ENCODE measurements at places on chromosomes 12 and 14.

DNA sequence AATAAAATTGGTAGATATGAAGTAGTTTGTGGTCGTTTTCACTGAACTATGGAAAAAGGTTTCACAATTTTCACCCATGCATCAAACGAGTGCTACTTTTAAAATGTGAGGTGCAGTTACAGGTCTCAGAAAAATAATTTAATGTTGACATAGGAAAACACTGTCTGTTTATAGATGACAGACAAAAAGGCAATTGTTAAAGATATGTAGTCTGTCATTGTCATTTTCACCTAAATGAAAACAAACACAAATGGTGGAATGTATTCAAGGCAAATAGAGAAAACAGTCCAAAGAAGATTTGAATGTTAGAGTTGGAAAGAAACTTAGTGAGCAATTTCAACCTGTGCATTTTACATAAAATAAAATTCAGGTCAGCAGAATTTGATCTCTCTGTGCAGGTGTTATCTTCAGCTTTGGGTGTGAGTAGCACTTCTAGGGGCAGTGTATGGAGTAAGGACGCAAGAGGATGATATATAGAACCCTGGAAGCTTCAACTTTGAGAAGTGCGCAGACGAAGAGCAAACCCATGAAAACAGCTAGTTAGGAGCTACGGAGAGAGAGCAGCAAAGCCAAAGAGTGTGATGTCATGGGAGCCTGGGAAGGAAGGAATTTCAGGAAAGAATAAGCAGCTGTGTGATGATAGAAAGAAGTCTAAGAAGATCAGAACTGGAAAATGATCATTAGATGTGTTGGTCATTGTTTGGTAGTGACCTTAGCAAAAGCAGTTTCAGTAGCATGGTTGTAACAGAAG, 6.2 kb downstream of the RERG start:
- DNase-seq = no peak

GRCh38 chr14:54310151-54310850, 86.5 kb upstream of the CDKN3 start:
- DNase-seq = no peak

DNA sequence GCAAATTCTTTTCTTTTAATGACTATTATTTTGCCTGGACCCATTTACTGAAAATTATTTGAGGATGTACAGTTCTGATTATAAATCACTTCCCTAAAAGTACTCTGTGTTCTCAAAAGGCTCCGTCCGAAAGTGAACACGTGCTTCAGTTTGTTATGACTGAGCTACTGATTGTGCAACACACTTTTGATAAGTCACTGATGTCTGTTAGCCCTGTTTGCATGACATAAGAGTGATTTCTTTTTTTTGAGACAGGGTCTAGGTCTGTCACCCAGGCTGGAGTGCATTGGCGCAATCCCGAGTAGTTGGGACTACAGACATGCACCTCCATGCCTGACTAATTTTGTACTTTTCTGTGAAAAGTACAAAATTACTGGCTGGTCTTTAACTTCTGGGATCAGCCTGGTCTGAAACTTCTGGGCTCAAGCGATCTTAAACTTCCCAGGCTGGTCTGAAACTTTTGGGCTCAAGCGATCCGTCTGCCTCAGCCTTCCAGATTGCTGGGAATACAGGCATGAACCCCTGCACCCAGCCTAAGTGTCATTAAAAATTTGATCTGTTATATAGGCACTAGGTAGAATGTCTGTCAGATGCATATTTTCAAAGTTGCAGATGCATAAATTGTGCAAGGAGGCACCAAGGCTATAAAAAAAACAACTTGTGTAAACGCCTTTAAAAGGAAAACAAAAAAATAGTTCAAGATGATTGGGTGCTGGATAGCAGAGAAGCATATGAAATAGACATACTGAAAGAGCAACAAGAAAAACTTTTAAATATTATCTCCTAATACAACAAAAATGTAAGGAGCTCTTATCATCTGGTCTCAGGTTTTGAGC, 111.5 kb downstream of the SRGAP1 start:
- no peak for DNase-seq

GRCh38 chr14:70886421-70887206, 20.6 kb upstream of the PCNX1 start:
- no peak for DNase-seq

DNA sequence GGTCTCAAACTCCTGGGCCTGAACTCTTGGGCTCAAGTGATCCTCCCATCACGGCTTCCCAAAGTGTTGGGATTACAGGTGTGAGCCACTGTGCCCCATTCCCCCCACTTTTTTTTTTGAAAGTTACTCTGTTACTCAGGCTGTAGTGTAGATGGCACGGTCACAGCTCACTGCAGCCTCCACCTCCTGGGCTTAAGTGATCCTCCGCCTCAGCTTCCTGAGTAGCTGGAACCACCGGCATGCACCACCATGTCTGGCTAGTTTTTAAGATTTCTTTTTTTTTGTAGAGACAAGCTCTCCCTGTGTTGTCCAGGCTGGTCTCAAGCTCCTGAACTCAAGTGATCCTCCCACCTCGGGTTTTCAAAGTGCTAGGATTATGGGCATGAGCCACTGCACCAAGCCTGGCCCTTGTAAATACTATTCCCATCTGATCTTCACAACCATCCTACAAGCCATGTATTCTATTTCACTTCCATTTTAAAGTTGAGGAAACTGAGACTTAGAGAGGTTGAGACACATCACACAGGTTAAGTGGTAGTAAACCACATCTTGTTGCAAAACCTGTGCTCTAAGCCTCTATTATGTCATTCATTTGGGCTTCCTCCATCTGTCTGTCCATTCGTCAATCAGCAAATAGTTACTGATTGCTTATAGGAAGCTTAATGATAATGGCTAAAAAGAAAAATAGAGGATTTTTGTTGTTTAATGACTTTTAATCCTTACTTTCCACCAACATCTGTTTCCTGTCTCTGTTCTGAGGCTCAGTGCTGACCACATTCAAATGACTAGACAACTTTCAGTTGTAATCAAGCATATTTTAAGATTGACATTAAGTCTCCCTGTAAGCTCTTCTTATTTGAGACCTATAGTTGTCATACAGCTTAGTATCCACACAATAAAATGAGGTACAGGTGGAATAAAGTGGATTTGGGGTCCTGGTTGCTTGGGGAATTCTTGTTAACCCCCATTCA, 9.2 kb downstream of the ASCL4 start:
- no peak for DNase-seq

DNA sequence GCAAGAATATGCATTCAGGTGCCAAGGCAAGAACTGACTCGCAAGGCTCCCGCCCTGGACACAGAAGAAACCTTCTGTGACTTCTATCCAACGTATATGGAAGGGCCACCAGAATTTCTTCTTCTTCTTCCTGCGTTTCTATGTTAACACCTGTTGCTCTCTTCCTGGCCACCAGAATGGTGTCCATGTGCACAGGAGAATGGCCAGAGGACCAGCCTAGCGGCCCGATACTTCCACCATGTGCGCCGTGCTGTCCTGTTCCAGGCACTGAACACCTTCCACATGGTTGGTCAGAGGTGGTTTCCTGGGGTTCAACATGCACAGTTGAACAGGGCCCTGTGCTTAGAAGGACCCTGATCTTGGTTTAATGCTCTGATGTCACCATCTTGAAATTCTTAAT, 455.8 kb downstream of the BCL11B start:
- DNase-seq = no peak

- DNase-seq = peak; percentile 83
Measured at GRCh38 chr12:48977290-48978281, 536 bp upstream of the WNT1 start.

- no peak for DNase-seq
Measured at GRCh38 chr12:121590476-121591143, 9.8 kb upstream of the KDM2B start.

- no peak for DNase-seq
Measured at GRCh38 chr12:75658286-75658685, 146.9 kb upstream of the KRR1 start.

- DNase-seq = no peak
Measured at GRCh38 chr14:98791661-98792060, 480.3 kb downstream of the BCL11B start.

- DNase-seq = no peak
Measured at GRCh38 chr12:131536766-131537165, 174.1 kb upstream of the SFSWAP start.

DNA sequence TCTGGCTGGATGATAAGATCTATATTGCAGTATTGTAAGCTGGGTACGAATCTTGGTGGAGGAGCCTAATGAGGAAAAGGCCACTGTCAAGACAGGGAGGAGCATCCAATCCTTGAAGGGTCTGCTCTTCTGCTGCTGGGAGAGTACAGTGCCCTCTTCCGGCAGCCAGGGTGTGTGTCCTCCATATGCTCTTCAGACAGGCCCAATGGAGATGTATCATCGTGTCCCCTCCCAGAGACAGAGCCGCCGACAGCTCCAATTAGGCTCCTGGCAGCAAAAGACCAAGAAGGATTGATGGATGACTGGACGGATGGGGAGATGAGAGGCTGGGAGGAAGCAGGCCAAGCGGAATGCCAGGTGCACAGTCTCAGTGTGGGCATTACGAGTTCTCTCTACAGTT, 51.6 kb upstream of the PIWIL1 start:
- DNase-seq = peak; percentile 55

- DNase-seq = no peak
Measured at GRCh38 chr14:32468955-32469354, 139.9 kb downstream of the AKAP6 start.

DNA sequence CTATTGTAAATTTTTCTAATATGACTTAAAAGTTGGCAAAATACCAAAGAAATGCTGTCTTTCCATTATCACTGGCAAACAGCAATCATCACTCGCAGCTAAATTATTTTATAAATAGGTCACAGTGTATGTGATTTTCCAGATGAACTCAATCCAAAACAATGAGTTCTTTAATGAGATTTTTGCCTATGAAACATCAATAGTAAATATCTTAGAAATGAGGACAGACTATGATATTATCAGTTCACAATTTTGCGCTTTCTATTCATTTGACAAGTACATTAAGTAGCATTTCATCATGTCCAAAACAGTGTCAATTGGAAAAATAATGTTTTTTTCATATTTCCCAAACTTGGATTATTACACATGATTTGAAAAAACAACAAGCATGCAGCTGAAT, 65.7 kb downstream of the PIK3C2G start:
- DNase-seq = no peak

- no peak for DNase-seq
Measured at GRCh38 chr12:99053616-99054362, 408.7 kb downstream of the APAF1 start.

GRCh38 chr12:70670948-70671347, 33.7 kb upstream of the PTPRB start:
- DNase-seq = no peak

GRCh38 chr12:32568228-32568627, 110.9 kb upstream of the DNM1L start:
- no peak for DNase-seq

GRCh38 chr14:52269100-52269499, 1.6 kb downstream of the PTGDR start:
- no peak for DNase-seq

- peak; percentile 3 for DNase-seq
Measured at GRCh38 chr14:101125719-101126651, 222.5 kb upstream of the RTL1 start.

DNA sequence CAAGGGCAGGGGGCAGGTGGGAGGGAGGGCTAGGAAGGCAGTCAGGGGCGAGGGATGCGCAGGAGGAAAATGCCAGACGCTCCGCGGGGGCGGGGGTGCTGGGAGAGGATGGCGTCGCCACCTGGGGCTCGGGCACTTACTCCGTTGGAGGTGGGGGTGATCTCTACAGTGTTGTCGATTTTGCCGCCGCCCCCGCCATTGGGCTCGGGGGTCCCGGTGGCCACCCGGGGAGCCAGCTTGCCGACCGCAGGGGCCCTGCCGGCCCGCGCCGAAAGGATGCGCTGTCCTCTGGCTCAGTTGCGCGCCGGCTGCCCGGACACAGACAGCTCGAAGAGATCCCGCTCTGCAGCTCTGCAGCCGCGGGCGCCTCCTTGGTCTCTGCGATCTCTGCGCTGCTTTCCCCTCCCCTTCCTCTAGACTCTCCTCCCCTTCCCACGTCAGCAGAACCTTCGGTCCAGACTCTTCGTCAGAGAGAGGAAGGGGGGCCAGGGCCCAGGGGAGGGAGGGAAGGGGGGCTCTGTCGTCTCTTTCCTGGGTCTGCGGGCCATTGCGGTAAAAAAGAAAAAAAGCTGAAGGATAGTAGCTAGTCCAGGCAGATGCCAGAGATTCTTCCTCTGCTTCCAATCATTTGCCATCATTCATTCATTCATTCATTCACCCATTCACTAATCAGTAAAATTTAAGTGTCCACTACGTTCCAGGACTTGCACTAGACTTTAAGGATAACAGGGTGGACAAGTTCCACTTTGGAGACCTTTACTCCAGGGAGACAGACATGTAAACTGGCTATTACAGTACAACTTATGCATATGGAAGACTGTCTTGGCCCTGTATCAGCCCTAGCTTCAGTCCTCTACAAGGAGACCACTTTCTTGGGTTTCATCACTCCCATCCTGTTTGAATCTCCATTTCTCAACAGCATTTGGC, at the start of gene SLC22A17:
Gene SLC22A17 (minus strand): TSS at position 382 of the 927 bp plus-strand sequence.
- DNase-seq = peak; percentile 82

DNA sequence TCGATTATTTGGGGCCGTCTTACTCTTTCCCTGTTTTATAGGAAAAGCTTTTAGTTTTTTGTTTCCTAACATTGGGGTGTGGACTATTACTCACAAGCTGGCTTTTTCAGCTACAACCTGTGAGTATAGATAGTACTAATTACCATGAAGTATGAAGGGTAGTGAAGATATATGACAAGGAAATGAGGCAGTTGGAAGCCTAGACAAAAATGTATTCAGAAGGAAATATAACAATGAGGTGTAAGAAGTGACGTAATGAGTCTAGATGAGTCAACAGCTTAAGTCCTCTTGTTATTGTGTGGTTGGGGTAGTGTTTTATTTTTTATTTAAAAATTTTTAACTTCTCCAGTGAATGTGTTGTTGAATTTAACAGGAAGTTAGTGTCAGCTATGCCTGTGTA, 804.5 kb downstream of the NRXN3 start:
- DNase-seq = no peak

DNA sequence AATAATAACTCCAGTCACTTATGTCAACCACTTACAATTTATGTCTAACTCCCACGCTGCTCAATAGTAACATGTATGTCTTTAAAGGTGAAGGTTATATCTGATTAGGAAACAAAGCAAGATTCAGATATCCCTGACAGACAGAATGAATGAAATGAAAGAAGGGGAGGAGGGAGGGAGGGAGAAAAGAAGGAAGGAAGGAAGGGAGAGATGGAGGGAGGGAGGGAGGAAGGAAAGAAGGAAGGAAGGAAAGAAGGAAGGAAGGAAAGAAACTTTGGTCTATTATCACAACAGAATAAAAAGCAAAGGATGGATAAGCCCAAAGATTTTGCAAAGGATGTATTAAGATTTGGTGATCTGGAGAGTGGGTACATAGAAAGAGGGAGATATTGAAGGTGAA, 433.3 kb downstream of the PRKD1 start:
- no peak for DNase-seq

- DNase-seq = no peak
Measured at GRCh38 chr14:95444132-95445129, 72.0 kb downstream of the SYNE3 start.

GRCh38 chr14:102580550-102581110, 11.8 kb upstream of the RCOR1 start:
- DNase-seq = peak; percentile 47

- no peak for DNase-seq
Measured at GRCh38 chr12:25063873-25064628, 115.2 kb upstream of the BCAT1 start.
